Stimulated activated CD4-positive, alpha-beta T cell treated with anti-CD3 and anti-CD28 coated beads, Interleukin-4, amount 100 ng/mL, for 24 hours (primary cell): ENCODE measurements at places on chromosomes 2 and 18.

GRCh38 chr2:220127311-220127710 lies 499.9 kb downstream of the SLC4A3 start:
- no peak for DNase-seq

DNA sequence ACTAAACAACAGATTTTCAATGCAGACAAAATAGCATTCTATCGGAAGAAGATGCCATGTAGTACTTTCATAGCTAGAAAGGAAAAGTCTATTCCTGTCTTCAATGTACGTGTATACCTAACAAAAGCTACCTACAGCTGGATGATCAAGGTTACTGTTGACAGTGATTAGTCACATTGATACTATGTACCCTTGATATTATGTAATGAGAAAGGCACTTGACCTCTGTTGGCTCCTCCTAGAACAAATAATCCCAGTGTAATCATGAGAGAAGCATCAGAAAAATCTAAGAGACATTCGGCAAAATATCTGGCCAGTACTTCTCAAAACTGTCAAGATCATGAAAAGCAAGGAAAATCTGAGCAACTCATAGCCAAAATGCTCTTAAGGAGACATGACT lies 44.4 kb upstream of the LRRTM4 start:
- DNase-seq: no peak

DNA sequence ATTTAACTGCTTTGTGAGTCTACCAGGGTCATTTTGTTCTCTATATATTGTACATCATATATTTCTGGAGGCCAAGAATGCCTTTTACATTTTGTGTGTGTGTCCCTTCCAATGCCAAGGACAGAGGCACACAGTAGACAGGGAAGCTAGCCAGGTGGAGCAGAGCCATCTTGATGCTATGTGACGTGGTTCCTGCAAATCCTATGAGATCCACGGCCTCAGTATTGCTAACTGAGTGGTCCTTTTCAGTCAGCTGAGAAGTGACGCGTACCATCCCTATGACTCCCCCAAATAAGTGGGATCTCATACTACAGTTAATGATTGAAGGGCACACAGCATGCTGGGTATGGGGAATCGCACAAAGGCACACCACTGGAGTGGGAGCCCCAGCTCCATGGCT lies 27.3 kb downstream of the CCDC141 start:
- DNase-seq: no peak

GRCh38 chr2:221517696-221518151 lies 54.4 kb downstream of the EPHA4 start:
- peak; percentile 71 for DNase-seq

DNA sequence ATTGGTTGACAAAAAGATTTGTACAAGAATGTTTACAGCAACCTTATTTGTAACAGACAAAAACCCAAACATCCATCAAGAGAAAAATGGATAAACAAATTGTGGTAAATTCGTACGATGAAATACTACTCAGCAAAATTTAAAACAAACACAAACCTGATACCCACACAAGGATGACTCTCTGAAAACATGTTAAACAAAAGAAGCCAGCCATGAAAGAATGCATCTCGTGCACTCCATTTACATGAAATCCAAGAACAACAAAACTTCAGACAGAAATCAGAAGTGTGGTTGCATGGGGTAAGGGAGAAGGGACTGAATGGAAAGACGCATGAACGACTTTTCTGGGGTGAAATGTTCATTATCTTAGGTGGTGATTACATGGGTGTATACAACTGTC lies 93.4 kb downstream of the SLC25A12 start:
- no peak for DNase-seq

- no peak for DNase-seq
These were observed 65.0 kb upstream of the RPL31 start for GRCh38 chr2:100936972-100937542.

GRCh38 chr2:73009177-73009839 lies 62.2 kb downstream of the SFXN5 start:
- no peak for DNase-seq

GRCh38 chr2:86136141-86136540 lies 30.1 kb downstream of the PTCD3 start:
- DNase-seq: no peak

DNA sequence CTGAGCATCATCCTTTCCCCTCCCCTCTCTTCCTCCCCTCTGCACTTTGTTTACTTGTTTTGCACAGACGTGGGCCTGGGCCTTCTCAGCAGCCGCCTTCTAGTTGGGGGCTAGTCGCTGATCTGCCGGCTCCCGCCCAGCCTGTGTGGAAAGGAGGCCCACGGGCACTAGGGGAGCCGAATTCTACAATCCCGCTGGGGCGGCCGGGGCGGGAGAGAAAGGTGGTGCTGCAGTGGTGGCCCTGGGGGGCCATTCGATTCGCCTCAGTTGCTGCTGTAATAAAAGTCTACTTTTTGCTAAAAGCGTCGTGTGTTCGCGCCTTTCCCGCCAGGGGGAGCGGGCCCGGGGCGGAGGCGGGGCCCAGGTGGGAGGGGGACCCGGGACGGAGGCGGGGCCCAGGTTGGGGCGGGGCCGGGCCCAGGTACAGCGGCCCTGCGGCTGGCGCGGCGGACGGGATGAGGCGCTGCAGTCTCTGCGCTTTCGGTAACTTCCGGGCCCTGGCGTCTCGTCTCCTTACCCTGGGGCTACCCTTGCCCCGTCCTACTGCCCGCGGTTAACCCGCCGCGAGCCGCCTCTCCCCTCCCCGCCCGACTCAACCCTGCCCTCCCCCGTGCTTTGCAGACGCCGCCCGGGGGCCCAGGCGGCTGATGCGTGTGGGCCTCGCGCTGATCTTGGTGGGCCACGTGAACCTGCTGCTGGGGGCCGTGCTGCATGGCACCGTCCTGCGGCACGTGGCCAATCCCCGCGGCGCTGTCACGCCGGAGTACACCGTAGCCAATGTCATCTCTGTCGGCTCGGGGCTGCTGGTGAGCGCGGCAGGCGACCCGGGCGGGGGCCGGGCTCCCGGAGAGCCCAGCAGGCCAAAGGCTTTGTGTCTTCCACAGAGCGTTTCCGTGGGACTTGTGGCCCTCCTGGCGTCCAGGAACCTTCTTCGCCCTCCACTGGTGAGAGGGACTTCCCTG lies at the start of gene KRTCAP3:
Gene KRTCAP3 (plus strand): TSS at position 424 of the 962 bp plus-strand sequence. CDS start 32 bp downstream, at position 456.
- peak; percentile 41 for DNase-seq

DNA sequence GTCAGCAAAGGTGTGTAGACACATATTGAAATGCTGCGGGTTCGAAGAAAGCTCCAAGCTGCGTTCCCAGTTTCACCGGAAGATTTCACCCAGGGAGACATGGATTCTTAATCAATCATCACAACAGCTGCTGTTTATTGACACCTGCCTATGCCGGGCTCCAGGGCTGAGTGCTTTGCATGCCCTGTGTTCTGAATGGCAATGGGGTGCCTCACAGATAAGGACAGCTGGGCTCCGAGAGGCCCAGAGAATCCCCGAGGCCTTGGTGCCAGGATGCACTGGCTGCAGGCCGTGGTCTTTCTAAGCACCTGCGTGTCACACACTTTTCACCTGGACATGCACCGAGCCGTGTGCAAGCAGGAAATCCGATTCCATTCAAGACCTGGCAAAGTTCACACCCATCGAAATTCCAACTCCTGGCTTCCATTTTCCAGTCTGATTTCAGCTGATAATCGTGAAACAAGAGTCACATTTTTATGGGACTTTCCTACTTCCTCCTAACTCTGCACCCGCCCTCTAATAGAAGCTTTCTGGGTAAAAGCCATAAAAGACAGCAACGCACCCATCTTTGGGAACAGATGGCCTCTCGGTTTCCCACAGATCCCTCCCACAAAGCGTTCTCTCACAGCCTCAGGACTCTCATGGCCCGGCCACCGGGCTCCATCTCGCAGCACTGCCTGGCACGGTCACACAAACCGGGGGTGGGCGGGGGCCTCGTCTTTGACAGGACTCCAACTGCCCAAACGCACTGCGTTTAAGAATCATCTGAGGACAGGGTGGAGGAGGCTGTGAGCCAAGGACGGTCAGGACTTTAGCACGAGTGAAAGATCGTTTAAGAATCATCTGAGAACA lies 245.6 kb upstream of the SALL3 start:
- no peak for DNase-seq
